ENCODE measurements at places on chromosomes 2 and 18.

GRCh38 chr2:227411990-227412350, 24.2 kb upstream of the SCYGR1 start:
- no peak for DNase-seq

GRCh38 chr2:161709428-161709827, 85.2 kb downstream of the SLC4A10 start:
- DNase-seq = no peak

DNA sequence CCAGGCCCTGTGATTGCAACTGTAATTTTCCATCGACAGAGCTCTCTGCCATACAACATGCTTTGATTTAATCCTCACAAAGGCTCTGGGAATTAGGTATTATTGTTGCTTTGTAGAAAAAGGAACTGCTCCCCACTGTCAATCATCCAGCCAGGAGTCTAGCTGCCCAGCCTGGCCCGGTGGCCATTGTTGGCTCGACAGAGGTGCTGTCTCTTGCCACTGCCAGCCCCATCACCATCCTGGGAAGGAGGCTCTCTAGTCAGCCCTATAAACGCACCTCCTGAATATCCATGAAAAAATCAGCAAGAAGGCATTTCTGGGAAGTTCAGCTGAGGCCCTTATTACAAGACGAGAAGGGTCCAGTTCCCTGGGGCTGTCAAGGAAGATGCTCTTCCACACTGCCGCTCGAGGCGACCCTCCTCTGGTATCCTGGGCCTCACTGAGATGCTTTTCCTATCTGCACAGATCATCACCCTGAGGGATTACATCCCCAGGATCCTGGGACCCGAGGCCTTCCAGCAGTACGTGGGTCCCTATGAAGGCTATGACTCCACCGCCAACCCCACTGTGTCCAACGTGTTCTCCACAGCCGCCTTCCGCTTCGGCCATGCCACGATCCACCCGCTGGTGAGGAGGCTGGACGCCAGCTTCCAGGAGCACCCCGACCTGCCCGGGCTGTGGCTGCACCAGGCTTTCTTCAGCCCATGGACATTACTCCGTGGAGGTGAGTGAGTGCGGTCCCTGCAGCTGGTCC, 71.0 kb downstream of the TPO start:
- no peak for DNase-seq

DNA sequence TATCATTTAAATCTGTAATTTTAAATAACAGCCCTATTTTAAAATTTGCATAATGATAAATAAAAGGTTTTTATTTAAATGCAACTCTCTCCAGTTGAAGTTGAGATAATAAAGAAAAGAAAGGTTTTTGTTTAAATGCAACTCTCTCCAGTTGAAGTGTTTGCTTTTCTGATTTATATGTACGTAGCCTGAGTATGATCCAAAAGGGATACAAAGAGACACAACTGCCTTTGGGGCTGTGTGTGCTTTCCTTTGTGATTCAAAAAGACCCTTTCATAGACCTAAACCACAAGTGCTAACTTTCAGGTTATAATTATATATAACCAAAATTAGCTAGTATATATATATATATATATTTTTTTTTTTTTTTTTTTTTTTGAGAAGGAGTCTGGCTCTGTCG, 76.2 kb upstream of the MFF start:
- DNase-seq = no peak

DNA sequence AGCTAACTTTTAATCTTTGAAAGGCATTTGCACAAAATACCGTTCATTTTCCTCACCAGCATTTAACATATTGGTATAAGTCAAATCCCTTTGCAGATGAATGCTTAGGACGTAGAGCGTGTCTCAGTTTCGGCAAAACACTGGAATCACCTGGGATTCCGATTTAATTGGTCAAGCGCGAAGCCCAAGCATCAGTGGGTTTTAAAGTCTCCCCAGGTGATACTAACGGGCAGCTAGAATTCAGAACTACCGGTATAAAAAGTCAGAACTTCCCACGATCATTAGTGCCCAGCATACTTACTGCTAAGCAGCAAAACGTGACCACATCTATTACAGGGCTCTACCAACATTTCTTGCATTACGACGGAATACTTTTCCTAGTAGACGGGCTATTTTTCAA, 24.6 kb downstream of the ALPK2 start:
- DNase-seq = no peak

- no peak for DNase-seq
Measured at GRCh38 chr2:42351864-42352263, 9.2 kb downstream of the COX7A2L start.

GRCh38 chr2:204900910-204901309, 355.6 kb downstream of the PARD3B start:
- no peak for DNase-seq

- DNase-seq = no peak
Measured at GRCh38 chr2:206230060-206230762, 44.3 kb upstream of the ZDBF2 start.
